Activated naive CD8-positive, alpha-beta T cell treated with anti-CD3 and anti-CD28 coated beads, Interleukin-2, amount 10 ng/mL, durations not matched to agents 7 days and 5 days (primary cell): ENCODE measurements at places on chromosomes 6 and 20.

- DNase-seq = no peak
Measured at GRCh38 chr6:4478098-4478497, 298.1 kb upstream of the CDYL start.

GRCh38 chr20:5936238-5936637, 14.1 kb downstream of the TRMT6 start:
- DNase-seq = no peak

- no peak for DNase-seq
Measured at GRCh38 chr20:9179867-9180266, 111.0 kb downstream of the PLCB4 start.

DNA sequence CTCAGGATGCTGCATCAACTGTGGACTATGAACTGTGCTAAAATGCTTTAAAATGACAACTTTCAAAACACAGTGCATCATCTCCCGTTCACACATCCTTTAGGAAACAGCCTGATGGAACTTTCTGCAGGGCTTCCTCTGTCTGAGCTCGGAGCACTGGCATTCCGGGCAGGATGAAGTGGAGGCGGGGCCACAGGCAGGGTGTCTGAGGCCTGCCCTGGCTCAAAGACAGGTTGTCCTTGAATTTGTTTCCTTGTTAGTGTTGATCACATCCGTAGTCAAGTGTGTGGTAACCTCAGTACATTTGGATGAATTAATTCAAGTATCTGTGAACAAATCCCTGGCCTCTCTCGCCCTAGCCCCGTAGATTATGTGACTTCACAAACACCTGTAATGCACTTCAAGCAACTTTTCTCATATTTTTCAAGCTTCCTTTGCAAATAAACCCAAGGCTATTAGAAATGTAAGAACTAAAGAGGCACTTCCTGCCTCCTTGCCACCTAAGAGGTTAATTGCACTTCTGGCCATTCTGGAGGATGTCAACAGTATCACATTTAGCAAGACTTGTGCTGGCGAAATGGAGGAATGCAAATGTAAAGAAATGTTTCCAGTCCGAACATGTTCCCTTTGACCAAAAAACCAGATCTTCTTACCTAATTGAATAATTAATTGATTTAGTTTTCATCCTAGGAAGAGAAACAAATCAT, 3.1 kb downstream of the CD93 start:
- DNase-seq = no peak

GRCh38 chr20:7924692-7925091, 15.6 kb downstream of the HAO1 start:
- no peak for DNase-seq

DNA sequence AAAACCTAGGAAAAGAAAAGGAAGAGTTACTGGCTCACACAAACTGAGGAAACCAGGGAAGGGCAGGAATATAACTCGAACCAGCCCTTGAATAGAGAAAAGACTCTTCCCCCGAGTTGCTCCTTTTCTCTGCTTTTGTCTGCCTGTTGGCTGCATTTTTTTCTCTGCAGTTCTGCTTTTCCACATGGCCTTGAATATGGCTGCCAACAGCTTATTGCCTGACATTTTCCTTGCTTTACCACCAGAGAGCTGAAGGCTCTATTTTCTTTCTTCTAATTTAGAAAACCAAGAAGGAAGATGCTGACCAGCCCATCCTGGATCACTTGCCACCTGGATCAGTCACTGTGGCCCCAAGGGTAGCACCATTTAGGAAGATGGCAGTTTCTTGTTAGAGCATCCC, 164.8 kb upstream of the MAN1A1 start:
- DNase-seq = no peak

DNA sequence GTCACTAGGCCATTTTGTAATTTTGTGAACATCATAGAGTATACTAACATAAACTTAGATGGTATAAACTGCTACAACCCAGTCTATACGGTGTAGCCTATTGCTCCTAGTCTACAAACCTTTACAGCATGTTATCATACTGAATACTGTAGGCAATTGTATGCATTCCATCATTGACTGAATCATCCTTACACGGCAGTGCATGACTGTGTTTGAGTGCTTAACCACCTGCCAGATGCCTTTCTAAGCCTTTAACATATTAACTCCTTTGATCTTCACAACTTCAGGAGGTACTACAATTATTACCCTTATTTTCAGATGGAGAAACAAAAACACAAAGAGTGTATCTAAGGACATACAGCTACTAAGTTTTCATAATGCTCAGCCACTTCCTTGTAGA, 14.0 kb downstream of the DPPA5 start:
- no peak for DNase-seq

DNA sequence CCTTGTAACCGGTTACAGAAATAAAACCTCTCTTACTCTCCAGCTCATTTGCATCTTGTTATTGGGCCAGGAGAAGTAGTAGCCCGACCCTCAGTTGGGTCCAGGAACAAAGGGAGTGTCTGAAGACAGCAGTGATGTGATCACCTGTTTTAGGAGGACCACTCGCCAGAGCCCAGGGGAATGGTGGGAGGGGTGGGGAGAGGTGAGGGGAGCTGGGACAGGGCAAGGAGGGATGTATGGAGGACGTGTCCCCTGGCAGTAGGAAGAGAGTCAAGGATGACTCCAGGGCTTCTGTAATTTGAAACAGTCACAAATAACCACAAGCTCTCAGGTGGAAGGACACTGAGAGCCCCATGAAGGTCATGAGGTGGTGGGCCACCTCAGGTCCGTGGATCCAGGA, 1.4 kb upstream of the PCMTD2 start:
- DNase-seq = no peak

GRCh38 chr6:90892271-90892670, 305.4 kb upstream of the MAP3K7 start:
- DNase-seq = no peak

GRCh38 chr6:53161481-53162009, 12.9 kb upstream of the GCM1 start:
- DNase-seq = no peak

- DNase-seq = no peak
Measured at GRCh38 chr20:10076126-10077080, 41.6 kb downstream of the ANKEF1 start.

- DNase-seq = no peak
Measured at GRCh38 chr6:169938262-169938701, 186.9 kb downstream of the ERMARD start.

GRCh38 chr20:61052195-61052750, 199.8 kb upstream of the CDH4 start:
- DNase-seq = no peak

GRCh38 chr6:126118936-126119335, 132.6 kb downstream of the TRMT11 start:
- DNase-seq = no peak

GRCh38 chr6:10659699-10660348, 34.6 kb downstream of the C6orf52 start:
- DNase-seq = peak; percentile 49

DNA sequence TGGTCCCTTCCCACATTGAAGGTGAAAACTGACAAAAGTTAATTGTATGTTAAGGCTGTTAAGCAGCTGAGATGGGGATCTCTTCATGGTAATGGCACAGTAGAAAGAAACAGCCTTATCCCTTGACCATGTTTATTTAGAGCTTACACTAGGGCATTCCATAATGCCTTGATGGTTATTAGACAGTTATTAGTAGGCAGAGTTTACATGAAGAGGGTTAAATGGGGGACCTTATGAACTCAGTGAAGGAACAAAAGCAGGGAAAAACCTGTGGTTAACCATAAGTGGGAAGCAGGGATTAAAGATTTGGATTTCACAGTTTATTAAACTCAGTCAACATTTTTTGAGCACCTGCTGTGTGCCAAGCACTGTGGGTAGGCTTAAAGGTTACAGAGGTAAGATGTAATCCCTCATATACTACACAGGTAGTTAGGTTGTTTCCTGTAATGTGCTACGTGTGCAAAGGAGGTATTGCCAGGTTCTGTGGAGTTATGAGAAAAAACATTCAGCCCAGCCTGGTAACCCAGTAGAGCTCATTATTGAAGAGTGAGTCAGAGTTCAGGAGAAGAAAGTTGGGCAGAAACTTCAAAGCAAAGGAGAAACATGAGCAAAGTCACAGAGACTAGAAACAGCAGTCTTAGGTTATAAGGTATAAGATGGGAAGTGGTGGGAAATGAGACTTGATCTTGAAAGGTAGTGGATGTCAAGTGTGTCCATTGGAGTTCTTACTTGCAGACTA, 32.3 kb upstream of the GNRH2 start:
- no peak for DNase-seq

DNA sequence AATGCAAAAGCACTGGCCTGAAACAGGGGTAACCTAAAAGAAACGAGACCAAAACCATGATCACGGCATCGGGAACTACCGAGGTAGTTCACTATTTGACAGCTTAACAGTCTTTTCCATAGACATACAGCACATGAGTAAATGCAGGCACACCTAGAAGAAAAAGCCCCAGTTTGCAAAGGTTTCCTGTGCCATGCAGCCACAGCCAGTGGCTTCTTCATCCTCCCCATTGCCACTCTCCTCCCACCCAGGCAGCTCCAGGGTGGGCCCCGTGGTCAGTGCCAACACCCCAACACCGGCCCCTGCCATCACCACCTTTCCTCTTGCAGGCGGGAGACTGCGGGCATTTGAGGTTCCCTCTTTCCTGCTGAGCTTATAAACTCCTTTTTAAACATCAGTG, 115.4 kb downstream of the SLC23A2 start:
- no peak for DNase-seq

- DNase-seq = no peak
Measured at GRCh38 chr20:764255-764654, 4.0 kb downstream of the SLC52A3 start.

DNA sequence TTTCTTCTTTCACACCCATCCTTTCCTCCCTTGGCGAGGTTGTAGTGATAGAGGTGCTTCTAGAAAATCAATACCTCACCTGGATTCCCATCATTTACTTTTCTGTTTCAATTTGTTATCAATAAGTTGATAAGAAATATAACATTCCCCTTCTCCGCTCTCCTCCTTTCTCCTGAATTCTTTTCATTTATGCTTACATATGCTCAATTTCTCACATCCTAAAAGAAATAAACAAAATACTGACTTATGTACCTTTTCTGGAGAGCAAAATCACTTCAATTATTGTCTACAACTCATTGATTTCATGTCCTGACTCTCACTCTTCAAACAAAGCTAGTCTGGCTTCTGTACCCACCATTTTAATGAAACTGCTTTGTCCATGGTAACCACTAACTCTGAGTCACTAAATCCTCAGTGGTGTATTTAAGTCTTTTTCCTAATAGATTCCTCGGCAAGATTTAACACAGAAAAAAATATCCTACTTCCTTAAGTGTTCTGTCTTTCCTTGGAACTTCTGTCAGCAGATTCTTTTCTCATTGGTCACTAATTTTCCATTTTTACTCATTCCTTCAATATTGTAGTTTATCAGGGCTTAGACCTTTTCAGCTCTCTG, 289.6 kb downstream of the RFPL4B start:
- no peak for DNase-seq

DNA sequence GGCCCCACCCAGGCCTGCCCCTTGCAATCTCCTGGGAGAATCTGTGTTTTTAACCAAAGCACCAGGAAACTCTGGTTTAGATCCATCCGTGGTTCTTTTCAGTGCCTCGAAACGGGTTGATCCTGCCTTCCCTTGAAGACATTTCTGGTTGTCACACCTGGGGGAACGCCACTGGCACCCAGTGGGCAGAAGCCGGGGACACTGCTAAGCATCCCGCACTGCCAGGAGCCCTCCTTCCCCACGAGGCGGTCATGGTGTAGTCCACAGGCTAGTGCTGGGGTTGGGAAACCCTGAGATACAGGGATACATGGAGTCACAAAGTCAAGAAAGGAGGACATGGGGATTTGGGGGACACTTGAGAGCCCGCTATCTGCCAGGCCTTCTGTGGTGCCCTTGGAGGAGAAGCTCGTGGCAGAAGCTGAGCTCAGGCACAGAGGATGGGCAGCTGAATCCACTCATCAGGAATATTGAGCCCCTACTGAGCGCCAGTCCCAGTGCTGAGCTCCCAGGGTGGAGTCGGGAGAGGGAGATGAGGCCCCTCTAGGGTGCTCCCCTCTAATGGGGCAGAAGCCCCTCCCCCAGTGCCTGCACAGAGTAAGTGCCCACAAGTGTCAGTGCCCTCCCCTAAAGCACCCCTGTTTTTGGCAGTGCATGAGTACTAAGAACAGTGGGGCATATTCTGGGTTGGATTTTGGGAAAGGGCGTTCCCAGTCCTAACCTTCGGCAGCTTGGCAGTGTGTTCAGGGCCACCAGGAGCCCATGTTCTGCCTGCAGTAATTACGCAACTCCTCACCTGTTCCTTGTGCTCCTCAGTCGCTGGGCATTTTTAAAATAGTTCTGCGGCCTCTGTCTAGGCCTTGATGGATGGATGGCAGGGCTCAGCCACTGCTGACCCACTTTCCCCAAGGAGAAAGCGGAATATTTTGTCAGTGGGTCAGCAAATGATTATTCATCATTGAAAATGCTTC, 25.6 kb upstream of the PHACTR3 start:
- no peak for DNase-seq

GRCh38 chr6:43917878-43918382, 147.9 kb downstream of the VEGFA start:
- no peak for DNase-seq

DNA sequence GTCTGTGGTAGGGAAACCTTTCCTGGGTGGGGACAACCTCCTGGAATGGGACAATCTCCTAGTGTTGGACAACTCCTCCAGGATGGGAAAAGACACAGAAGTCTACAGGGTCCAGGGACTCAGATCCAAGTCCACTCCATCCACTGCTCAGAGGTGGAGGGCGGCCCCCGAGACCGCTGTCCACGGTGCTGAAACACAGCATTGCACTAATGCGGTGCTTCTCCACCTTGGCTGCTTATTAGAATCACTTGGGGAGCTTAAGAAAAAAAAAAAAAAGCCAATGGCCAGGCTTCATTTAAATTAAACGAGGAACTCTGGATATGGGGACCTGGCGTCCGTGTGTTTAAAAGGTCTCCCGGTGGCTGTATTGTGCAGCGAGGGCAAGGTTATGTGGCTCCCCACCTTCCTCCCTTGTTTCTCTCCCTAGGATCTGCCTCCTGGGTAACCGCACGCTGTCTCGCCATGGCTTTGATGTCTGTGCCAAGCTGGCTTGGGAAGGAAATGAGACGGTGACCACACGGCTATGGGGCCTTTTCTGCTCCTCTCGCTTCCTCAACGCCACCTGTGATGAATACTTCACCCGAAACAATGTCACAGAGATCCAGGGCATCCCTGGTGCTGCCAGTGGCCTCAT, 12.0 kb downstream of the SLC12A5 start:
- peak; percentile 77 for DNase-seq

- no peak for DNase-seq
Measured at GRCh38 chr6:45533386-45533785, 155.7 kb upstream of the SUPT3H start.

DNA sequence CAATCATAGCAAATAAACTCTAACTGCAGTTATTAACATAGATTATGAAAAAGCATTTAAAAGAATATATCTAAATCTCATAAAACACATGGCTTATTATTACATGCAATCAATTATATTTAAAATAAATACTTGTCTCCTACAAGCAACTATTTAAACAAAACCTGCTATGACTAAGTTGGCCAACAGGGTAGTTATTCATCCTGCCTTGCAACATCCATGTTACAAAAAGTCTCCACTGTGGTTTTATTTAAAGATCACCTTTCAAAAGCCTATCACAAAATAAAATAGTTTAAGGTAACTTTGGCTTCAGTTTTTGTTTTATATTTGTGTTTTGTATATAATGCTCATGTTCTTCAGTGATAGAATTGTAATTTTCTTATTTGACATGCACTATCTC, 1127.0 kb upstream of the MAP3K7 start:
- no peak for DNase-seq

- DNase-seq = no peak
Measured at GRCh38 chr6:147131532-147132128, 72.6 kb upstream of the STXBP5 start.
